ENCODE measurements at places on chromosomes 1 and 21. TPM values are rescaled to one million over a fixed set of nuclear protein-coding genes. Genes with fewer than 3 reads are reported as not detected.

The DMRTA2 gene
- total RNA-seq: not detected

The PLEKHO1 gene
- total RNA-seq: 81.9 TPM

The UMODL1 gene
- 0.10 TPM for total RNA-seq

The SPOCD1 gene
- 0.61 TPM for total RNA-seq

The STIL gene
- total RNA-seq: 5.8 TPM

The LCE1D gene
- not detected for total RNA-seq

- no peaks in the 10 kb centered on the region for H3K4me1 ChIP-seq
- no peak overlapping the region for H3K4me3 ChIP-seq
- no peak overlapping the region for H3K27ac ChIP-seq
- no peaks in the 10 kb centered on the region for H3K36me3 ChIP-seq
- peak; percentile 35 for DNase-seq
Observed at GRCh38 chr1:234554698-234555311, 55.2 kb downstream of the IRF2BP2 start.

DNA sequence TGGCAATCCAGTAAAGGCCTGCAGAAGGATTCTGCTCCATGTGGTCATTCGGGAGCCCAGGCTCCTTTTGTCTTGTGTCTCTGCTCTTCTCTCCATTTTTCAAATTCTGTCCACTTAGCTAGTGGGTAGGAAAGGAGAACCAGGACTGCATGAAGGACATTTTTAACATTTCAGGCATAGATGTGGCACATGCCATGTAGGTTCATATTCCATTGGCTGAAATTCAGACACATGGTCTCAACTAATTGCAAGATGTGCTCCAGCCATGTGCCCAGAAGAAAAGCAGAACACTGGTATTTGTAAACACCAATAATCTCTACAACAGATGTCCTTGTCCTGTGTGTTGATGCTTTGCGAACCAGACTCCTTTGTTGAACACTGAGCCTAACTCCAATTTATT, 85.2 kb upstream of the WLS start:
- peaks cover 13% of the 10 kb centered on the region for H3K4me1 ChIP-seq
- no peak for DNase-seq
- H3K27ac ChIP-seq: no peak overlapping the region
- no peaks in the 10 kb centered on the region for H3K27me3 ChIP-seq
- H3K4me3 ChIP-seq: no peak overlapping the region

- no peaks in the 10 kb centered on the region for H3K36me3 ChIP-seq
- no peak overlapping the region for H3K4me3 ChIP-seq
- no peak overlapping the region for H3K27ac ChIP-seq
- peaks cover 19% of the 10 kb centered on the region for H3K4me1 ChIP-seq
Observed at GRCh38 chr1:111517469-111518225, 14.2 kb upstream of the ADORA3 start.

GRCh38 chr1:23732363-23733224, 10.7 kb upstream of the ELOA start:
- peaks cover 8% of the 10 kb centered on the region for H3K4me1 ChIP-seq
- H3K27me3 ChIP-seq: no peaks in the 10 kb centered on the region
- H3K4me3 ChIP-seq: no peak overlapping the region
- no peak overlapping the region for H3K27ac ChIP-seq

- H3K4me3 ChIP-seq: no peak overlapping the region
- peaks cover 4% of the 10 kb centered on the region for H3K4me1 ChIP-seq
- no peak overlapping the region for H3K27ac ChIP-seq
- peaks cover 8% of the 10 kb centered on the region for H3K27me3 ChIP-seq
- DNase-seq: peak; percentile 60
- no peaks in the 10 kb centered on the region for H3K36me3 ChIP-seq
Observed at GRCh38 chr1:156616463-156616862, 2.8 kb upstream of the HAPLN2 start.

DNA sequence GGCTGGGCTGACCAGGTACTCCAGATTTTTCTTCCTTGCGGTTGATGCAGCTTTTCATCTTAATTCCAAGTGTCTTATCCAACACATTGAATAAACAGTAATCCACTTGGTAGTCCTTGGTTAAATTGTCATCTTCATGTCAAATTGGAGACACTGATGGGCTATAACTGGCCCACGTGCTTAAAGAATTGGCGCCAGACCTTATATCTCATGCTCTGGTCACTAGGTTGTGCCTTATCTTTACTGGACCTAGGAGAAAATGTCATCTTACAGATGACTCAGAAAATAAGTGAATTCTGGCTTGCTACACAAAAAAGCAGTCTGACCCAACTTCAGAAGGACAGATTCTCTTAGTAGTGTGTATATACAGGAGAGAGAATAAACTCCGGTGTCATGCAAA, 16.2 kb downstream of the LRRC42 start:
- H3K4me1 ChIP-seq: peaks cover 26% of the 10 kb centered on the region
- H3K4me3 ChIP-seq: no peak overlapping the region
- peak overlapping the region; percentile 38 for H3K27ac ChIP-seq
- H3K36me3 ChIP-seq: peaks cover 58% of the 10 kb centered on the region
- H3K27me3 ChIP-seq: no peaks in the 10 kb centered on the region
- DNase-seq: no peak

DNA sequence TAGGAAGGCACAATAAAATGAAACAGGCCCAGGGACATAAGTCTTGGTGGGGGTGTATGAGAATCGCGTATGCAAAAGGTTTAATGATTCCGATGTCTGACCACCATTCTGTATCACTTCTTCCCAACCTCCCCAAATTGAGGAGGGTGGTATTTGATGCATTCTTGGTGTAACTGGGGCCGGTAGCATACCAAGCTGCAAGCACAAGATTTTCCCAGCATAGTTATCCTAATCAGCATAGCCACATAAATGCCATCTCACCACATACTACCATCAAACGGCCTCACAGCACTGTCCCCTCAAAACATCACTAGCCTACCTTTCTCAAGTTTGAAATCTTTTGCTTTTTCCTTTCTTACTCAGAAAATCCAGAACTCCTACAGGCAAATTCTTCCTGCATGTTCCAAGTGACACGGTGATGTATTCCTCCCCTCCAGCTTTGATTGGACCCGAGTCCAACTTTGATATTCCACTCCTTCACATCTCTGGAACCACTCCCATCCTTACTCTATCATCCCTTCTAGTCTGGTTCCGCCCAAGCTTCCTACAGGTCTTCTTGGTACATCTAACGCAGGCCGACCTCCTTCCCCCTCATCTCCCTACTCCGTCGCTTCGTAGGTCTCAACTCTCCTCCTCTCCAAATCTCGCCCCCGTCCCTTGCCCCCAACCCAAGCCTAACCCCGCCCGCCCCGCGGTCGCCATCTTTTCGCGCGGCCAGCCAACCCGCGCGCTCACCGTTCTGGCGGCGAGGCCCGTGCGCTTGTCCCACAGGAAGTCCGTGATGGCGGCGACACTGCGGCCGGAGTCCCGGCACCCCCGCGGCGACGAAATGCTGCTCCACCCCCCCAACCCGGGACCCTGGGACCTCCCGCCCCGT, 600 bp downstream of the CLK2 start:
- no peak for DNase-seq
- H3K27ac ChIP-seq: peak overlapping the region; percentile 90
- peak overlapping the region; percentile 69 for H3K4me3 ChIP-seq
- no peaks in the 10 kb centered on the region for H3K27me3 ChIP-seq
- peaks cover 14% of the 10 kb centered on the region for H3K4me1 ChIP-seq

DNA sequence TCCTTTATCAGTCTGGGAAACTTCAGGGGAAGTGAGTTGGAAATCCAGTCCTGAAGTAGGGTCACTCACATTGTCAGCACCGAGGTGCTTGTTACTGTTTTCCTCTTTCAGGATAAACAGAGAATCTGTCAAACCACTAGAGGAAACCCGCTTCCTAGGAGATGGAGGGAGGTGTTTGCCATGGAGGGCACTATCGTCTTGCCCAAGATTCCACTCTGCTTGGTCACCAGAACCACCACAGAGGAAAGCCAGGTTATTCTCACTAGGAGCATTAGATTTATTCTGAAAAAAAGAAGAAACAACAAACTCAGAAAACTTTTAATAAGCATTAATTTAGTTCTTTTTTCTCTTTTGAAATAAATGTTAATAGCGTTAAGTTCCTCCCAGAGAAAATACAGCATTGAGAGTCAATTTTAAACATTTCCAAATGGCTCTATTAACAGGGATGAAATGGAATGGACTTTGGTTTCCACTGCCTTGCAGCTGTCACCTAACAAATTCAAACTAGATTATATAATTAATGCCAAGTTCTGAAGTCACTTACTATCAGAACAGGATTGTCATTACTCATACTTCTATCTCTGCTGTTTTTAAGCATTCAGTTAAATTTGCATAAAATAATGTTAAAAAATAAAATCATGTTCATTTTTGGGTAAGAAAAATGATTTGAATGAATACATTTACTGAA, 242.8 kb downstream of the CRB1 start:
- H3K27ac ChIP-seq: no peak overlapping the region
- no peaks in the 10 kb centered on the region for H3K27me3 ChIP-seq
- DNase-seq: no peak
- H3K4me1 ChIP-seq: no peaks in the 10 kb centered on the region

- no peaks in the 10 kb centered on the region for H3K27me3 ChIP-seq
- no peak overlapping the region for H3K27ac ChIP-seq
- DNase-seq: no peak
- H3K4me1 ChIP-seq: no peaks in the 10 kb centered on the region
- no peaks in the 10 kb centered on the region for H3K36me3 ChIP-seq
- H3K4me3 ChIP-seq: no peak overlapping the region
Observed at GRCh38 chr1:100440075-100440809, 87.9 kb downstream of the CDC14A start.

- DNase-seq: no peak
- no peaks in the 10 kb centered on the region for H3K4me1 ChIP-seq
- H3K27me3 ChIP-seq: no peaks in the 10 kb centered on the region
- no peak overlapping the region for H3K27ac ChIP-seq
Observed at GRCh38 chr1:36537991-36538390, 55.3 kb upstream of the CSF3R start.

DNA sequence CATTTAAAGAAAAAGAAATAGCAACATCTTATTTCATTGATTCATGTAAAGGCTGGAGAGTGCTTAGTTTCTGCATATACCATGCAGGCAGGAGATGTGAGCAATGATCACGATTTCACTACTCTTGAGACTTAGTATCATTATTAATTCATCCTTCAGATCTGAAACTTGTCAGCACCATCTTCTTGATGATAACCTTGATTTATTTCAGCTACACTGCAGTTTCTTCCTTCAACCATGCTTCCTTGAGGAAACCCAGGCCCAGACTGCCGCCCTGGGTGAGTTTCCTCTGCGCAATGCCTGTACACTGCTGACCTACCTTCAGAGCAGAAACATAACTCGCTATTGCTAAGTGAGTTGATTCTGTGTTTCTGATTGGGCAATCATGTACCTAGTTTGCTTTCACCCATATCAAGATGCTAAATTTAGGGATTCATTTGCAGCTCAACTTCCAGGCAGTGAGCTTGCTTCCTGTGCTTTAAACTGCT, 13.5 kb upstream of the BCL10 start:
- no peak overlapping the region for H3K27ac ChIP-seq
- no peaks in the 10 kb centered on the region for H3K27me3 ChIP-seq
- no peak overlapping the region for H3K4me3 ChIP-seq
- H3K36me3 ChIP-seq: no peaks in the 10 kb centered on the region
- H3K4me1 ChIP-seq: no peaks in the 10 kb centered on the region
